ENCODE measurements at places on chromosomes 6 and 20. TPM values are rescaled to one million over a fixed set of nuclear protein-coding genes. Genes with fewer than 3 reads are reported as not detected.

ZNF831 gene
- not detected for total RNA-seq

DYNLRB1 gene
- 185 TPM for total RNA-seq

CRNKL1 gene
- total RNA-seq = 28.7 TPM

MCHR2 gene
- not detected for total RNA-seq

GRCh38 chr20:50805349-50805684, 10.5 kb downstream of the BCAS4 start:
- no peak for DNase-seq

DNA sequence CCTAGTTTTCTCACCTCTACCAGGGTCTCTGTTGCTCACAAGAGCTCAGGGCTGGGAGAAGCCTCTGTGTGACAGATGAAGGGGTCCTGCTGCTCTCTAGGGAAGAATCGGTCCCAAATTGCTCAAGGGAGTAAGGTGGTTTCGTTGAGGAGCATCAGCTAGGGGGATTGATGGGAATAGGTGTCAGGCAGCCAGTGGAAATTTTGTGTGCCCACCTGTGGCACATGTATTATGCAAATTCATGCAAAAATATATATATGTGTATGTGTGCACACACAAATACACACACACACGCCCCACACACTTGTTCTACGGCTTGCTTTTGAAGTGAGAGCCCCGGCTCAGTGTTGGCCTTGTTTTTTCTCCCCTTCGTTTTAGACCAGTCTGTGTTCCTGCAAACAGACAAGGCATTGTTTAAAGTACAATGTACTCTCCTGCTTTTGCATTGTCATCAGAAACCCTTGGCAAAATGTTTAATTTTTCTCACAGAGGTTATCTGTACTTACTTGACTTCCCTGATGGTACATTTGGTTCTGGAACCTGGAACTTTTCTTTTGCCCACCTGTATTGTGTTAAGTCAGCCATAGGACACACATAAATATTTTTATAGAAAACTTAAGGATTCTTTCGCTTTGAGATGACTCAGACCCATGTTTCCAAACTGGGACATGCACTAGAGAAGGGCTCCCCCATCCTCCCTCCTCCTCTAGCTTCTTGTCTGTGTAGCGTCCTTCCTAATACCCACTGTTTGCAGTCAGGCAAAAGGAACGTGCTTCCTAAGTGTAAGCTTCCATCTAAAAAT, 26.7 kb downstream of the FOXO3 start:
- DNase-seq = no peak

DNA sequence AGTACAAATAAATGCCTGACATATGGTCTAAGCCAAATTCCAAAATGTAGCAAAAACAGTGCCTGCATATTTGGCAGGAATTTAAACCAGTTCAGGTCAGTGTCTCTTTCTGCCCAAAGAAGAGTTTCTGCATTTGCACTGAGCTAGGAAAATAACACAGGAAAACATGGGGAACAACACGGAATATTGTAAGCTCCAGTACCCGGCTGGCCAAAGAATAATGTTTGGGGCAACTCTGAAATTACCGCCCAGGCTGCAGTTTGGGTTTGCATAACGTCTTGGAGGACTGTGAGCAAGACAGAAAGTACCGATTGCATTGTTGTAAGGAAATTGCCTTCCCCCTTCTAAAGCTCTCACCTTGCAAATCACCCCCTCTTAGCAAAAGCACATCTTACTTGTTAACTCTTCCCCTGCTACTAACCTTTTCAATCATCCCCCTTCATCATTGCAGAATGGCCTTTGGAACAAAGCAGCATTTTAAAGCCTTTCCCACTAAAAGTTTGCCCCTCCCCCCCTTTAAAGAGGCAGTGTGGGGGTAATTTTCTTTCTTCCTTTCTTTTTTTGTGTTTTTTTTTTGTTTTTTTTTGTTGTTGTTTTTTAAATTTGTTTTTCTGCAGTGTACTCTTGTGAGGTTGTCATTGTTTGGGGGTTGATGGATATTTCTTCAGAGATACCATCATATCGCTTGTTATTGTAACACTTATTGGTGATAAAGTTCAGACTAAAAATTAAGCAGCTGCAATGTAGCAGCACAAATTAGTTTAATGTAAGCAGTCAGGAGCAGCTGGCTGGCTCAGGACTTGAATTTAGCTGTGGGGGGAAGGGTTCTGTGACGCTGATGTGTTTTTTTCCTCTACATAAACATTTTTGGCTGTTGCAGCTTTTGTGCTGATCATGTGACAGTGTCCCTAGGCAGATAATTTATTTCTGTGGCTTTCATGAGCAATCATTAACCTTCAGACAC, 100.0 kb upstream of the CITED2 start:
- no peak for DNase-seq

DNA sequence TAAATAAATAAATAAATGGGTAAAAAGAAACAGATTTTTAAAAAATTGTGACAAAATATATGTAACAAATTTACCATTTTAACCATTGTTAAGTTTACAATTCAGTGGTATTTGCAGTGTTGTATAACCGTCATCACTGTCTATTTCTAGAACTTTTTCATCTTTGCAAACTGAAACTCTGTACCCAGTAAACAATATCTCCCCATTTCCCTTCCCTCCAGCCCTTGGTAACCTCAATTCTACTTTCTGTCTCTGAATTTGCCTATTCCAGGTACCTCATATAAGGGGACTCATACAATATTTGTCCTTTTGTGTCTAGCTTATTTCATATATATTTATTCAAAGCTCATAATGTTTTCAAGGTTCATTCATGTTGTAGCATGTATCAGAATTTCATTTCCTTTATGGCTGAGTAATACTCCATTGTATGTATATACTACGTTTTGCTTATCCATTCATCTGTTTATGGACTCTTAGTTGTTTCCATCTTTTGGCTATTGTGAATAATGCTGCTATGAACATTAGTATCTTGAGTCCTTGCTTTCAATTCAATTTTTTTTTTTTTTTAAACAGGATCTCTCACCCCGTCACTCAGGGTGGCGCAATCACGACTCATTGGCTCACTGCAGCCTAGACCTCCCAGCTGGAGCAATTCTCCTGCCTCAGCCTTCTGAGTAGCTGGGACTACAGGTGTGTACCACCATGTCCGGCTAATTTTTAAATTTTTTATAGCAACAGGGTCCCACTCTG, 8.9 kb downstream of the MANBAL start:
- DNase-seq = no peak

DNA sequence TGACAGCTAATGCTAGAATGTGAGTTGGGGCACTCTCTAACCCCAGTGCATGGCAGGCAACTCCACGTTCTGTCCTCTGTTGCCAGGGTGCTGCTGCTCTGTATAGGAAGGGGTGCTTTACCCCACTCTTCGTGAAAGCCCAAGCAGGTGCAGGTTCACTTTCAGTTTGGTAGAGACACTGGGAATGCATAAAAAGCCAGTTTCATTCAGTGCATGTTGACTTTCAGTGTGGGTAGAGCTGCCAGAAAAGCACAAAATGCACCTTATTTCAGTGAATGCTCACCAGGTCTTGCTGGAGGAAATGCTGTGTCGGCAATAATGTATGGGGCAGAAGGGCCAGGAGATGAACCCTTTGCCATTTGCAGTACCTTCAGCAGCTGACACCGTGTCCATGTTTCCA, 62.1 kb upstream of the ADGRB3 start:
- no peak for DNase-seq

DNA sequence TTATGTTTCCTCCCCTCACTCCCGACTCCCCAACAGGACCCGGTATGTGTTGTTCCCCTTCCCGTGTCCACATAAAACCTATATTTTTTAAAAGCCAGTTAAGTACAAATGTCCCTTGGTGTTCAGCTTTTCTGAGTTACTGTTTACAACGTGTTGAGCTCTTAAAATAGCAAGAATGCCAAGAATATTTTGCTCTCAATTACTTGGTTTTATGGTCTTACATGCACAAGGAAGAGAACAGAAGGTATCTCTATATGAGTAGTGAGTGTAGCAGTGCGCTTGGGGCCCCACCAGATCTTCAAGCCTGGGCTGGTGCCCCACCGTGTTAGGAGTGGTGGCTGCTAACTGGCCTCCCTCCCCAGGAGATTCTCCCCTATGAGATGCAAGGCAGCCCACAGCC, 75.3 kb downstream of the RIN2 start:
- no peak for DNase-seq

DNA sequence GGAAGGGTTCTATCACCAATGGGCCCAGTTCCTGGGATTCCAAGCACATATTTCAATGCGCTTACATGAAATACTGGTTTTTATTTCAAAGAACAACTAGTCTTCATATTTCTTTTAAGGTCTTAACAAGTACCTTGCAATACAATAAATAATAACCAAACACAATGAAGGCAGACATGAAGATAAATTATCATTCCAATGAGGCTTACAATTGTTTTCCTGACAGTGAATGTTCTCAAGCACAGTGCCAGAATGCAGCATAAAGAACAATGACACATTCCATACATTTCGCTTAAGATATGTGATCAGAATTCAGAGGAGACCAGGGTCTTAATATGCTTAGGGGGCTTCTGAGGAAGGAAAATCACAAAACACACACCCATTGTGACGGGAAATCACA, 26.3 kb downstream of the RAMACL start:
- DNase-seq = no peak

SLC17A1 gene
- total RNA-seq = not detected

- DNase-seq = no peak
These were observed 149.5 kb downstream of the TMEM200A start for GRCh38 chr6:130515306-130515705.

DNA sequence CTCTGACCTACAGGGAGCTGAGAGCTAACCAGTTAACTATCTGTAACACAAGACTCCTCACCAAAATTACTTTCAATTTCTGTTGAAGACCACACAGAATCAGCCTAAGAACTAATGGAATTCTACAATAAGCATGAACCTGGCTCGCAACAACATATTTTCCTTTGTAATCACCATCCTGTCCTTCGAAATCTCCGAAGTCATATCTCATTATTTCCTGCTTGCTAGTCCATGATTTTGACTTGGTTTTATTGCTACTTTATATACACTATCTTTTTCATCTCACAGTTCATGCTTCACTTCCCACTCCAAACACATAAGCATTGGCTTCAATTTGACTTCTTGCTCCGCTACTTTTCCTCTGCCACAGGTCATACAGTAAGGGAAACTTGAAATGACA, 405.8 kb upstream of the FKBP1C start:
- DNase-seq = no peak

MRPS10 gene
- 25.9 TPM for total RNA-seq

DNA sequence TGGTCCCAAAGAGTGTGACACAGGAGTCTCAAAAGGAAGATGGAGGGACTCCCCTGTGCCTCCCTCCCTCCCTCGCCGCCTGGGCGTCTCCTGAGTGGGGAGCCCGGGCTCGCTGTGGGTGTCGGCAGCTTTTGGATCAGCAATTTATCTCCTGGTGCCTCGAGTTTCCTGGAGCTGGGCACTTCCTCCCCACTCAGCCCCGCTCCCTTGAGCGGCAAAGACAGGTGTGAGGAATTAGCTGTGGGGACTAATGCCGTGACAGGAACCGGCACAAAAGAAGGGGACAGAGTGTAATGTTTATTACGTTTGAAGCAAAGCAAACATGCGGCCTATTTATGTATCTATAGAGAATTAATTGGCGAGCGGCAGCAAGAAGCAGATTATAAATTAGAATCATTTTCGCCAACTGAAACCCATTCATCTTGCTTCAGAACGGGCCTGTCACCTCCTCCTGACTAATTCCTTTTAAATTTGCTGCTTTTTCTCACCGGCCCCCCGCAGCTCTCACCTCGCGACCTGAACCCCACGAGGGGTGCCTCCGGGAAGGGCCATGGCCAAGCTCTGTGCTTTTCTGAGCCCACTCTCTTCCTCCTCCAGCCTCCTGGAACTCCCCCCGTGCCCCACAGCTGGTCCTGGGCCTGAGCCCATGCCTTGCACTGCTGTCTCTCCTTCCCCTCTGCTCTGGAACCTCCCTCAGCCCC, 8.8 kb upstream of the CDH22 start:
- DNase-seq = no peak

ABHD16A gene
- total RNA-seq = 120 TPM

DNA sequence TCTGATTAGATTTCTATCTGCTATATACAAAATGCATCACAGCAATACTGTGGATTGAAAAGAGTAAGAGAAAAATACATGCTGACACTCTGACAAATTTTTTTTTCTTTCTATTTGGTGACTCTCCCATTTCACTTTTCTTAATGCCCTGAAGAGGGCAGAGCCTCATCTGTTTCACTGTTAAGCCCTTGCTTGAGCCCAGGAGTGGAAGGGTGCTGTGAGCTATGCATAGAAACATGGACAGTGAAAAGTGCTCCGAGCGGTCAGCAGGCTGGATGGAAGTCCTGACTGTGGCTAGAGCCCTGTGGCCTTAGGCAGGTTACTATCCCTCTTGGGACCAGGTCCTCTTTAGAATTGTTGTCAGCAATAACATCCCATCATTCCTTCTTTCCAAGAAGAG, 17.4 kb upstream of the CSE1L start:
- DNase-seq = no peak

- no peak for DNase-seq
These were observed 1.8 kb downstream of the RRAGD start for GRCh38 chr6:89410231-89410761.

OR2H2 gene
- not detected for total RNA-seq

Measured in glutamatergic neuron (in vitro differentiated cells).